NCI-H446 treated with DMSO at 0.1 percent for 48 hours (cell line): ENCODE measurements at places on chromosomes 1 and 21.

- no peak for DNase-seq
Observed at GRCh38 chr1:103371234-103371633, 154.3 kb upstream of the RNPC3 start.

- no peak for DNase-seq
Observed at GRCh38 chr1:232876506-232877364, 71.5 kb downstream of the MAP10 start.

GRCh38 chr1:15191267-15191666 is 37.7 kb downstream of the TMEM51 start:
- DNase-seq = no peak

GRCh38 chr1:32775640-32776337 is 41.4 kb downstream of the YARS1 start:
- DNase-seq = no peak

GRCh38 chr21:39217356-39218081 is 34.3 kb upstream of the PSMG1 start:
- peak; percentile 82 for DNase-seq

GRCh38 chr1:63777286-63777685 is 3.5 kb downstream of the ROR1 start:
- DNase-seq = no peak

- DNase-seq = peak; percentile 12
Observed at GRCh38 chr1:62082456-62083363, 111.9 kb upstream of the L1TD1 start.

- no peak for DNase-seq
Observed at GRCh38 chr1:20634594-20635084, 1.4 kb downstream of the PINK1 start.
